ENCODE measurements at places on chromosomes 2 and 18. TPM values are rescaled to one million over a fixed set of nuclear protein-coding genes. Genes with fewer than 3 reads are reported as not detected.

AFF3 gene
- total RNA-seq, result 4.7 TPM

- DNase-seq, result no peak
Observed at GRCh38 chr18:77130229-77131099, 2.1 kb downstream of the MBP start.

- DNase-seq, result no peak
Observed at GRCh38 chr2:224046752-224047151, 7.7 kb upstream of the SERPINE2 start.

DNA sequence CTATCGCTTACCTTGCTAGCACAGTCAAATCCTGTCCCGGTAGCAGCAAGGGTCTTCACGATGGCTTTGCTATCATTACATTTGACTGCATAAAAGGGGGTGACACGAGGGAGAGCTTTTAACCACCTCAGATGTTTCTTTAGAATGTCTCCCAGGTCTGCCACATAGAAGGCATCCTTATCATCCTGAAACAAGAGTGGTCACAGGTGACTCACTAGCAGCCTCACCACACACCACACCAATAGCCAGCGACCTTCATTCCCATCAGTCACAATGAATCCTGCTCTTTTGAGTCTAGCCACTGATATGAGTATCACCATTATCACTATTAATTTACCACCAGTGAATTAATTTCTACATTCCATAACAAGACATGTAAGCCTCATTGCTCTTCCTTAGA is 3.7 kb downstream of the ODC1 start:
- DNase-seq, result no peak

HES6 gene
- 32.0 TPM for total RNA-seq

DNA sequence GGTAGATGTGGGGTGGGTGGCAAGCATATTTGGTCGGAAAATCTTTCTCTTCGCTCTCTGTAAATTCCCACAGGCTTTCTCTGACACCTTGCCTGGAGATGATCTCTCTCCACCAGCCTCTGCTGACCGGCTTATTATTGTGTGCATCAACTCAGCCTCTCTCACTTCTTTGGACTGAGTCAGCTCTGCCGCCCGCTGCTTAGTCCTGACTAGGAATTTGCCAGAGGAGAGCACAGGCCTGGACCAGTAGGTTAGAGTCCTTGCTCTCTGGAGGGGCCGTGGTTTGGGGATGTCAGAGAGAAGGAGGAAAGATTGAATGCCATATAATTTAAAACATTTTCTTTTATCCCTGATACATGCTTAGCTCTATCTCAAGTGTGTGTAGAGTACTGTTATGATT is 242.6 kb upstream of the THSD7B start:
- no peak for DNase-seq

GRCh38 chr18:79958981-79959380 is 5.5 kb upstream of the HSBP1L1 start:
- DNase-seq, result no peak

- DNase-seq, result no peak
Observed at GRCh38 chr2:235421618-235422017, 72.2 kb upstream of the AGAP1 start.

- no peak for DNase-seq
Observed at GRCh38 chr2:154497019-154497418, 201.5 kb upstream of the KCNJ3 start.

- DNase-seq, result no peak
Observed at GRCh38 chr2:12442476-12442847, 274.3 kb upstream of the TRIB2 start.

MYOM1 gene
- total RNA-seq, result 9.6 TPM

MRPL53 gene
- total RNA-seq, result 63.6 TPM

DSG1 gene
- total RNA-seq, result not detected

- no peak for DNase-seq
Observed at GRCh38 chr2:181780047-181780651, 99.8 kb upstream of the NEUROD1 start.

DNA sequence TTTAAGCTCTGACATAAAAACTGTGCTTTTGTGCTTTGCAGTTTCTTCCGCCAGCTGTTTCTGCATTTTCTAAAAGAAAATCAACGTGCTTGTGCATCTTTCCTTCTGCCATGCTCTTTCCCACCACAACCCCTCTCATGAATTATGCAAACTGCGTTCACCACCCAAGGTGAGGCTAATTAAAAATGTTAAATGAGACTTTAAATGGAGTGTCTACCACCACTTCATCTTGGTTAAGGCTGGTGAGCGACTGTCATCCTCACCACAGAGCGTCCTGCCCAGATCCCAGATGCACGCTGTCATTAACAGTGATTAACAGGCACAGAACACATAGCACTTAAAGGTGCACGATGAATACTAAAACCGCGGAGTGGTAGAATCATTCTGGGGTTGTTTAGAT is 250.5 kb upstream of the RAB6C start:
- DNase-seq, result no peak

DNA sequence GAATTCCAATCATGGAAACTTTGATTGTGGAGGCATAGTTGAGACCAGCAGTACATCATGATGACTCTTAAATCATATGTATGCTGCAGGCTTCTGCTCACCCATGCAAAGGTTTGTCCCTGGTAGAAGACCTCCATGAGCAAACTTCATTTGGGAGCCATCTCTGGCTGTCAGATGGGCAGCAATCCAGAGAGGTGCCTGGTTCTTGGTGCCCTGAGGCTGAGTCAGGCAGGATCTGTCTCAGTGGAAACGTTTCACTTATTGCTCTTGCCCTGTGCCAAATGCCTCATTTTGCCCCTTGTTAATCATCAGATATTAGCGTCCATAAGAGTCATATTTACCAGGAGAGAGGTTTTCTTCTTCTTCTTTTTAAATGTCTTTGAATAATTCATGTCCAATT is 151.5 kb upstream of the CELF4 start:
- DNase-seq, result no peak

ADD2 gene
- 0.61 TPM for total RNA-seq

DNA sequence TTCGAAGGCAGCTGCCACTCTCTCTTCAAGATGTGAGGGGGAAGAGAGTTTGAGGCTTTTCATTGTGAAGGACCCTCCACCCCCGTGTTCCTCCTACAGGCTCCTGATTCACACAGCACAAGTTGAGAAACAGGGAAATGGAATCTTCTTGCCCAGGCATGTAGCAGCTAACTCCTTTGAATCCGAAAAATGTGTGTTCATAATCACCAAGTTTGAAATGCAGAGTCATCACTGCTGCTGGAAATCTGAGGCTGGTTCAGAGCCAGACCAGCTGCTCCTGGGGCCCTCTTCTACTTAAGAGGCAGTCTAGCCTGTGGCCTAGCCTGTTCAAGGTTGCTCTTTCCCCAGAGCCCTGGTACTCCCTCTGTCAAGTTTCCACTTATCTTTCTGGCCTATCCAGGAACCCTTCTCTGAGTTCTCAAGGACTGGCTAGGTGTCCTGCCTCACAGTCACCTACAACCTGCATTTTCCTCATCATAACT is 166.4 kb downstream of the TMEM247 start:
- no peak for DNase-seq

DNA sequence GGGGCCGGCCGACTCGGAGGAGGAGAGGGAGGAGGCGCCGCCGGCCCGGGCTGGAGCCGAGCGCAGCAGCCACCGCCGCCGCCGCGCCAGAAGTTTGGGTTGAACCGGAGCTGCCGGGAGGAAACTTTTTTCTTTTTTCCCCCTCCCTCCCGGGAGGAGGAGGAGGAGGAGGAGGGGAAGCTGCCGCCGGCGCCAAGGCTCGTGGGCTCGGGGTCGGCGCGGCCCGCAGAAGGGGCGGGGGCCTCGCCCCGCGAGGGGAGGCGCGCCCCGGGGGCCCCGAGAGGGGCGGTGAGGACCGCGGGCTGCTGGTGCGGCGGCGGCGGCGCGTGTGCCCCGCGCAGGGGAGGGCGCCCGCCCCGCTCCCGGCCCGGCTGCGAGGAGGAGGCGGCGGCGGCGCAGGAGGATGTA is 316 bp downstream of the CRIM1 start:
- DNase-seq, result no peak

DNA sequence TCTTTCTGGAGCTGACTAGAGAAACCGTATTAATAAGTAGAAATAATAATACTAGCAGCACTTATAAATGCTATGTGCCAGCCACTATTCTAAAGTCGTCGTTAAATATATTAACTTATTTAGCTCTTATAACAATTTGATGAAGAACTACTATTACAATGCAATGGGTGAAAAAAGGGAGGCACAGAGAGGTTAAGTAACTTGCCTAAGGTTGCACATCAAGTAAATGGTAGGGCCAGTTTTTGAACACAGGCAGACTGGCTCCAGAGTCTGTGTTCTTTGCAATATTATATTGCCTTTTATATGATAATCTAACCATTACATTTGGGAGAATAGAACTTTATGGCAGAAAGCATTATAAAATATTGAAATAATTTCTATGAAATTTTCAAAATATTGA is 17.6 kb downstream of the INPP1 start:
- no peak for DNase-seq

Measured in left colon (tissue), 2 donors.